ENCODE measurements at places on chromosomes 1 and 21.

GRCh38 chr21:46084709-46085108 is 13.2 kb upstream of the COL6A2 start:
- DNase-seq, result peak; percentile 14

DNA sequence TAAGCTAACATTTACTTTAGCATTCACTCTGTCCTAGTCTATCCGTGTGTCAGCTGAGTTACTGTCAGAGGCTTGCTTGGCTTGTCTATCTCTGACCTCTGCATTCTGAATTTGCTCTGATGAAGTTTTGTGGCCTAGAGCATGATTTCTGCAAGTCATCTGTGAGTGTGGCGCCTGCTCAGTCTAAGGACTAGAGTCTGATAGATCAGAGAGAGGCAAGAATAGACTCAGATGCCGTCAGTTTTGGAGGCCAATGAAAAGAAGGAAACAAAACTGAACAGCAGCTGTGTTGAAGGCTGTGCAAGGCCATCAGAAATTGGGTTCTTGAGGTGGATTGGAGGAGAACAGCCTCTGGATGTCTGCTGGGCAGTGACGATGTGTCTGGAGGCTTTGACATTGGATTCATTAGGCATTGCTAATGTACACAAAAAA is 573.1 kb downstream of the USP25 start:
- DNase-seq, result no peak

DNA sequence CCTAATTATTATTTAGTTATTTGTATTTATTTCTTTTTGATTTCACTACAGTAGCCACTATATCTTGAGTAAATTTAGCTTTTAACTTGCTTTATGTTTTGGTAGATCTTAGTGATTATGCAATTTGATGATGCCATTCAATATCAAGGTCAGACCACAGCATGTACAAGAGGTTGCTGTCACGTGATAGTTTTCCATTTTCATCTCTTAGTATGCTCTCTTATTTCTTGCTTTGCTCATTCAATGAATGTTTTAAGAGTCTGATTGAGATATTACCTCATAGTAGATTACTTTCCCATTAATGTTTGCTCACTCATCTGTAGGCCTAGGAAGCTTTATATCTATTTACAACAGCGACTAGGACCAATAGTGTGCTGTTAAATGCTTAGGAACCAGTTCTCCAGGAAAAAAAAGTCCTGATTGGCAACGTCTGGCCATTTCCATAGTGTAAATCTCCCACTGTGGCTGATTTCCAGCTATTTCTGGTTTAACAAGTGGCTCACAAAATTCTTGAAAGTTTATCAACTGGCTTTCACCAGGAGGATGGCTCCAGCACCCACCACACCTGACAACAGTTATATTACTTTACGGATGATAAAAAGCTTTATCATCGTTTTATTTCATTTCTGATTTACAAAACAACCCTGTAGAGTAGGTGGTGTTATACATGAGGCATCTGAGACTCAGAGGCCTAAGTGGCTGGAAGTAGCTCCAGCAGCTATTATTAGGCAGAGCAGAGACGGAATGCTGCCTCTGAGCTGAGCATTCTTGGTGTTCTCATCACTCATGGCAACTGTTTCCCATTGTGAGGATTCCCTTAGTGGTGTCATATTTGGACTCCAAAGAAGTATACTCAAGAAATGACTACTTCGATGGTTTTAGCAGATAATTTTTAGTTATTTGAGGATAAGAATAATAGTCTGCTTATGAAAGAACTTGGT is 235.2 kb downstream of the DISC1 start:
- no peak for DNase-seq

GRCh38 chr1:98490099-98490498 is 171.4 kb upstream of the SNX7 start:
- DNase-seq, result no peak

DNA sequence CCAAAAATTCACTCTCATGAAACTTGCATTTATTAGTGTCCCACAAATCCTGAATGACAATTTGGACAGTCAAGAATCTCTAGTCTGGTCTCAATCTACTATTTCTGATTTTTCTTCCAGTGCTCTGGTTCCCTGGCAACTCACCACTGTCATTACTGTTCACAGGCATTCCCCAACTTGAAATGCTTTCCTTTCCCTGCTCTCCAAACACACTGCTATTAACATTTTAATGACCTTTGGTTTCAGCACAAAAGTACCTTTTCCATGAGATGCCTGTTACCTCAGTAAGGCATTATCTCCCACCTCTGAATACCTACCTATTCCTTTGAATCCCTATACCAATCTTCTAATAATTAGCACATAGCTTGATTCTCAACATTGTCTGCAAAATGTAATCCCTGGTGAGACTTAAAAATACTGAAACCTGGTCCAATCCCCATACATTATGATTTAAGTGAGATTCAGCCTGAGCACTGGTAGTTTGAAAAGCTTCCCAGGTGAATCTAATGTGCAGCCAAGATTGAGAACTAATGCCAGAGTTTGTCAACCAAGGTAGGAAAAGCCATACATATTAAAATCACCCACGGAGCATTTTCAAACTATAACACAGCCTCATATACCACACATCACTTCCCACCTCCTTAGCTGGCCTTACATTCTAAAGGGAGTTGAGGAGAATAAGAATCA is 11.7 kb upstream of the ANGPTL3 start:
- no peak for DNase-seq

DNA sequence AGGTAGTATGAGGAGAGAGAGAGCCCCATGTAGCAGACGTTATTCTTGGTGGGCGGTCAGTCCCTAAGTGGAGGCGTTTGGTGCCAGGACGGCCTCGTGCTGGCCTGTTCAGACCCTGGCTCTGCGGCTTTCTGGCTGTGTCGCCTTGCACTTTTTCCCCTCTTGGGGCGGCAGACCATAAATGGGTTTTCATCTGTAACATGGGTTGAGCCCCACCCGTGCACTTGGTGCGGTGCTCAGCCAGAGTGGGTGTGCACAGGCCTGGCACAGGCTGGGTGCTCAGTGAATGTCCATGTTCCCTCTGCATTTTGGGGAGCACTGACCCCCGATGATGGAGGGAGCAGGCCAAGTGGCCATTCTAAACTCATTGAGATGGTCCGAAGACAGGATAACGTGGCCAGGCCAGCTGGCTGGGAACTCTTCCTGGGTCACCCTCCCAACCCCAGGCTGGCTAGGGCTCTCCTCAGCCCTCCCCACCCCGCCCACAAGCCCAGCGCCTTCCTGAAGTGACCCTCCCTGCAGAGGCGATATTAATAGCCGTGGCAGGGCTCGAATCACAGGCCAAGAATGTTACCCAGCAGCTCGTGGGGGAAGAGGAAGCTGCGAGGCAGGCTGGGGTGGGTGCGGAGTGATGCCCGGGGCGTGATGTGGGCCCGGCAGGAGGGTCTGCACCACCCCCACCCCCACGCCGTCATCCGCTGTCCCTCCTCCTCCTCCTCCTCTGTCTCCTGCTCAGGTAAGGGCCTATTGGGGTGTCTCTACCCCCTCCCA is 78.5 kb downstream of the ARHGEF10L start:
- no peak for DNase-seq

DNA sequence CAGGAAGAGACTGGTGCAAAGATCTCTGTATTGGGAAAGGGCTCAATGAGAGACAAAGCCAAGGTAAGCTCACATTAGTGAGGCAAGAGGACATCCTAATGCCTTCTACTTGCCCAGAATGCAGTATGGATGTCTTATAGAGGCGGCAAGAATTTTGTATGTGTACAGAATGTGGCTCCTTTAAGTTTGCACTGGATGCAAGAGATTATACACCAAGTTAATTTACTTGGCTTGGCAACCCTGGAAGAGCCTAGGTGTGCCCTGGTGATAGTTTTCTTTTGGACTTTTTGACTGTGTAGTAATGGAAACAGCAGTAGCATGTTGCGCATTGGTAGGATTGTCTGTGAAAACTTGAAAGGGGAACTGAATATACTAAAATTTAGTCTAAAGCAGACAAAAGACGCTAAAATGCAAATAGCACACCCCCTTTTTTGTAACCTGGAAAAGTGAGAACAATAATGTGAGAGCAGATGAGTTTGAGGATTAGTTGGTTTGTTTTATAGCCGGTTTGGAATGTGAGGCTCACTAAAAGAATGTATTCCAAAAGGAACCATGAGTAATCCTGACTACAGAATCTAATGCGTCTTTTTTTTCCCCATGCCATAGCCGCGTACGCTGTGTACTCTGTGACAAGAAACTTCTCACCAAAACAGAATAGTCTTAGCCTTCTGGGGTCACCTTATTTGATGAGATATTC is 18.1 kb downstream of the KHDRBS1 start:
- DNase-seq, result no peak

DNA sequence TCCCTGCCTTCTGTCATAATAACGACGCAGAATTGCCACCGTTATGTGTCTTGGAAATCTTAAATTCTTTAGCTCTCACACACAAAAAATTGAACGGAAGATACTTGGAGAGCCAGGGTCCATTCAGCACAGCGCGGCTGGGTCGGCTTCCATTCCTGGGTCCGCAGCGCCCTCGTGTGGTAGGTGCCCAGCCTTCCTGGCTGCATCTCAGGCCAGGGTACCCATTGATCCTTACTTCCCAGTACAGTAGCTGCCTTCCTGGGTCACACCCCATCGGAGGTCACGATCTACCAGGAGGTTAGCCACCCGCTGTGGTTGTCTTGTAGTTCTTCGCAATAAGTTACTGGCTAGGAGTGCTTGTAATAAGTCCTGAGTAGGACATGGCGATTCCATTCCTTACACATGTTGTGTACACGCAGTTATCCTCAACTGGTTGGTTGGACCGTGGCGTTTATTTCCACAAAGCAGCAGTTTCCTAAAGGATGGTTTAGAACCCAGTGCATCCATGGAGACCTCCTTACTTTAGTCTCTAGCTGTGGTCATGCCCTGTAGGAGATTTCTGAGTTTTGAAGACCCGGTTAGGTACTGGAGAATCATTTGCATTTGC is 9.9 kb upstream of the MTARC1 start:
- peak; percentile 93 for DNase-seq

GRCh38 chr1:246367041-246367440 is 140.0 kb downstream of the SMYD3 start:
- no peak for DNase-seq

- no peak for DNase-seq
These were observed 53.0 kb downstream of the EYA3 start for GRCh38 chr1:28035420-28035819.

DNA sequence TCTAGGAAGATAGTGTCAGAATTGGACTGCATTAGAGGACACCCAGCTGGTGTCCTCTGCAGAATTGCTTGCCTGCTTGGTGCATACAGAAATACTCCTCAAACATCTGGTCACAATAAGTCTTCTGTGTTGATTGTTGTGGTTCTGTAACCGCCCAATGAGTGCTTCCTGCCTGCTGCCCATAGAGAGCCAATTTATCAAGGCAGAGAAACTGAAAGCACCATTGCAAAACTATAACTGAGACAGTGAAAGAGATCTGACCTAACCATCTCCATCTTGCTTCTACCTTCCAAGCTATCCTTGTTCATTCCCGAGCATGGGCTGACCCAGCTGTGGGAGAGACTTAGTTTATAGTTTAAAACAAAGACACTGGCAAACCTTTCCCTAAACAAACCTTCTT is 462.4 kb upstream of the RGS18 start:
- no peak for DNase-seq

- DNase-seq, result no peak
These were observed 164.2 kb downstream of the PPIAL4G start for GRCh38 chr1:148318904-148319242.

- no peak for DNase-seq
These were observed 115.1 kb upstream of the TMEM51 start for GRCh38 chr1:15038232-15039016.

DNA sequence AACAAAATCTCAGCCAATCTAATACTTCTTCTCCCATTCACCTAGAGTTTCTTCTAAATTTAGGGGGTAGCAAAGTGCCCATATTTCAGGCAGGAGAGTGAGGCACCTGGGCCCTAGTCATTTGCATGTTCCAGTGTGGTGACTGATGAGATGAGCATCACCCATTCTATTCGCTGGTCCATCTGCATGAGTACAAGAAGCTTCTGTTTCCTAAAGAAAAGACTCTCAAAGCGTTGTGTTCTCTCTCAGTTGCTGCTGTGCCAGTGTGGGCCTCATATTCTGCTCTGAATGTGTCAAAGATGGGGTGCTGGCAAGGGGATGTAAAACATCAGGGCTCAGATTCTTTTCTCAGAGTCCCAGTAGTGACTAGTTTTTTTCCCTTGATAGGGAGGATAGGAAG is 16.1 kb upstream of the DPYD start:
- DNase-seq, result no peak

DNA sequence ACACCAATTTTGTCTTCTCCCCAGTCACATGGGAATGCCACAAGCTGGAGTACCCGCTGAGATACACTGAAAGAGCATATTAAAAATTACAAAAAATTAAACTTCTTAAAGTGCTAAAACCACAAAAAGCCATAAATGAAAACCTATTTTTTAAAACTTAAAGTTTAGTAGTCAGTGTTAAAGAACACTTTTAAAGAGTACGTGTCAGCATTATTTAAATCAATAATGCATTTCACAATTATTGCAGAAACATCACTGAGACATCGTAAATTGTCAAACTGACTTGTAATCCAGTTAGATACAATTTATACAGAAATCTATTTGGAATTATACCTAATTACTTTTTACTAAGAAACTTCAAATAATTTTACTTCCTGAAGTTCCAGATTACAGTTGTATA is 22.9 kb downstream of the ZBTB21 start:
- DNase-seq, result no peak

DNA sequence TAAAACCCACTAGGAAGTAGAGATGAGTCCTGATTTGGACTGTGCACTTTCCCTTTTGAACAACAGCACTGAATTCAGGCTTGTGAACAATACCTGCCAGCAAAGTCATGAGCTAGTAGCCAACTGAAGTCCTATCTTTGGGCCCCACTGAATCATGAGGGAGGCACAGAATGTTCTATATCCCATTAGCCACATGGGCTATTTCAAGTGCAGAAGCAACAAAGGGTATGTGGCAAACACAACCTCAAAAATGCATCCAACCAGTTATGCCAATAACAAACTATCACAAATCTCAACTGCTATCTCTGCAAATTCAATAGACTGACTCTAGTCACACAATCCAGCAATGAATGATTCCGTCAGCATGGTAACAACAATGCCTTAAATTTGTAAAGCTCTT is 276.0 kb downstream of the MRPL39 start:
- no peak for DNase-seq

DNA sequence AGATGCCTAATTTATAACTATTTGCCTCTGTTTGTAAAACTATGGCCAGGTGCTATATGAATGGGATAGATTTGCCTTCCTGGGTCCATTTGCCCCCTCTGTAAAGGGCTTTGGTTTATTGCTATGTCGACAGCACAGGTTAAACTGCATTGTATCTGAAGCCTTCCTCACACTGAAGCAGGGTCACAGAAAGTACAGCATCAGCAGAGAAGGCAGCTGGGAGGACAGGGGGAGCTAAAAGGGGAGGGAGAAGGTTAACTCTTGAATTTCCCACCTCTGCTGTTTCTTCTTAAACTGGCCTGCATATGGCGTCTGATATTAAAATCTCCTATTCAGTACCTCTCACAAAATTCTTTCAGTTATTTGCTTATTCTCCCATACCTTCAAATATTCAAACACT is 297.4 kb downstream of the TM2D1 start:
- DNase-seq, result no peak

GRCh38 chr1:93661829-93662474 is 19.7 kb downstream of the BCAR3 start:
- no peak for DNase-seq

Data from D341Med (cell line).